ENCODE measurements at places on chromosomes 11 and 22. TPM values are rescaled to one million over a fixed set of nuclear protein-coding genes. Genes with fewer than 3 reads are reported as not detected.

The MYOD1 gene
- not detected for total RNA-seq

The POGLUT3 gene
- 12.2 TPM for total RNA-seq

The APOA5 gene
- not detected for total RNA-seq

The APLNR gene
- total RNA-seq: 48.8 TPM

The MAJIN gene
- total RNA-seq: not detected

The B4GALNT4 gene
- total RNA-seq: 14.9 TPM

The MRGPRE gene
- not detected for total RNA-seq

The CASP4 gene
- not detected for total RNA-seq

The BBOX1 gene
- total RNA-seq: not detected

The BRSK2 gene
- 4.0 TPM for total RNA-seq

The SOX10 gene
- 0.08 TPM for total RNA-seq

The MMP7 gene
- not detected for total RNA-seq

The FAM181B gene
- total RNA-seq: 1.0 TPM

The XKR3 gene
- total RNA-seq: not detected

The SLC5A1 gene
- 0.26 TPM for total RNA-seq

The CCDC116 gene
- 0.36 TPM for total RNA-seq

The SCN2B gene
- total RNA-seq: not detected

The KCNC1 gene
- total RNA-seq: not detected

The OSBPL5 gene
- total RNA-seq: 55.2 TPM

The CCDC15 gene
- 2.4 TPM for total RNA-seq

The MCAM gene
- total RNA-seq: 78.3 TPM

The ACER3 gene
- total RNA-seq: 17.3 TPM

The VPREB1 gene
- not detected for total RNA-seq

The OMP gene
- not detected for total RNA-seq

The TSSK2 gene
- total RNA-seq: not detected

The ABCG4 gene
- total RNA-seq: 0.10 TPM

The ZC3H12C gene
- total RNA-seq: 6.4 TPM

The GRAMD1B gene
- 49.6 TPM for total RNA-seq

The F2 gene
- 4.4 TPM for total RNA-seq

The RAG1 gene
- 3.9 TPM for total RNA-seq

The LARGE2 gene
- 0.95 TPM for total RNA-seq

The GSTP1 gene
- 696 TPM for total RNA-seq

The PDE2A gene
- 65.9 TPM for total RNA-seq

The HEPHL1 gene
- not detected for total RNA-seq

The OR52E8 gene
- not detected for total RNA-seq

The CXCR5 gene
- total RNA-seq: not detected

The CCDC34 gene
- total RNA-seq: 5.6 TPM

The OR8B4 gene
- not detected for total RNA-seq

The SCGB1C1 gene
- not detected for total RNA-seq

The RIMBP3B gene
- 0.51 TPM for total RNA-seq

The PHOX2A gene
- total RNA-seq: not detected

The LARGE1 gene
- 25.4 TPM for total RNA-seq

The BTG4 gene
- not detected for total RNA-seq

The CHRDL2 gene
- 0.21 TPM for total RNA-seq

The APOBEC3A gene
- total RNA-seq: not detected

The SMTNL1 gene
- total RNA-seq: 45.2 TPM

The MACROD1 gene
- 4.1 TPM for total RNA-seq

The PCNX3 gene
- 76.1 TPM for total RNA-seq

The CBLIF gene
- not detected for total RNA-seq

The LRRN4CL gene
- 0.44 TPM for total RNA-seq

The PAX6 gene
- total RNA-seq: 2.7 TPM

The CD81 gene
- 424 TPM for total RNA-seq

The KCNK4 gene
- total RNA-seq: 0.36 TPM

The KDM4E gene
- total RNA-seq: not detected

The NFAM1 gene
- total RNA-seq: 1.6 TPM

The NOX4 gene
- 11.5 TPM for total RNA-seq

The MTFP1 gene
- 30.2 TPM for total RNA-seq

The OR6T1 gene
- total RNA-seq: not detected

The C22orf42 gene
- total RNA-seq: not detected
